ENCODE measurements at places on chromosomes 16 and 17.

GRCh38 chr17:7915179-7915610 is 894 bp downstream of the RNF227 start:
- peak; percentile 28 for DNase-seq

- DNase-seq, result no peak
These were observed 300.5 kb downstream of the CPPED1 start for GRCh38 chr16:12503191-12503590.

DNA sequence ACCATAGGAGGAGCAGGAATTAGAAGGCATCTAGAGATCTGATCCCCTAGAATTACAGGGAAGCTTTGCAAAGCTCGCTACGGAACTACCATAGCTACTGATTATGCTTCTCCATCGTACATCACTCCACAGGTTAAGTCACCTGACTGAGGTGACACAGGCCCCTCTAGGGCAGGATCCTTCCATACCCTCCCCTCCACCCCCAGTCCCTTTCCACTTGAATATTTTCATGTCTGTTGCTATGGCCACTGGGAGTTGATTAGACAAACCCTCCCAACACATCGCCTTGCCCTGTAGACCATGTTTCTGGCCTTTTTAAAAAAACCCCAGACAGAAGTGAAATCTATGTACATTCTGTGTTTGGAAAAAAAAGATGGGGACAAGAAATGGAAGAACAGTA is 287.1 kb downstream of the SOX9 start:
- DNase-seq, result no peak

DNA sequence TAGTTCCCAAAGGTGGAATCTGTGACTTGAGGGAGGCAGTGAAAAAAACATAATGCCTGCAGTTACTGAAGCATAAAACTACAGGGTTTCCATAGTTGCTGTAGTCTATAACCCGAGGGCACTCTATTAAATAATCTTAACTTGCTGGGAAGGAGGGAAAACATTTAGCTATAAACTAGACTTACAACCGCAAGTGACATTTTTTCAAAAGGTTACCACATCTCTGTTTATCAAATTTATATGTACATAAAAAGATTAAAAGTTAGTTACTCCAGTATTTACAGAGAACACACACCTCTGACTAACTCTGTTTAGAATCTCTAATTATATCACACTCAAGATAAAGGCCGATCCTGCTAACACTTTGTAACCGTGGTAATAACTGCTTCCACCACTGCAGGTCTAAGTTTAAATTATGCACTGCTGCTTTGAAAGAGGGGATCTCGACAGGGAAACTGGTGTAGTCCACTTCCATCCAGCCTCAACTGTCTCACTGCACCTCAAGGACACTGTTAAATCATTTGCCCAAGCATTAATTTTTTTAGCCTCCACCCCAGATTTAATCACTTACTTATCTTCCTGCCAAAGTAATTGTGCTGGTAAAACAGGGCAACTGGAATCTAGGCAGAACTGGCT is 14.6 kb downstream of the KCNJ16 start:
- no peak for DNase-seq

DNA sequence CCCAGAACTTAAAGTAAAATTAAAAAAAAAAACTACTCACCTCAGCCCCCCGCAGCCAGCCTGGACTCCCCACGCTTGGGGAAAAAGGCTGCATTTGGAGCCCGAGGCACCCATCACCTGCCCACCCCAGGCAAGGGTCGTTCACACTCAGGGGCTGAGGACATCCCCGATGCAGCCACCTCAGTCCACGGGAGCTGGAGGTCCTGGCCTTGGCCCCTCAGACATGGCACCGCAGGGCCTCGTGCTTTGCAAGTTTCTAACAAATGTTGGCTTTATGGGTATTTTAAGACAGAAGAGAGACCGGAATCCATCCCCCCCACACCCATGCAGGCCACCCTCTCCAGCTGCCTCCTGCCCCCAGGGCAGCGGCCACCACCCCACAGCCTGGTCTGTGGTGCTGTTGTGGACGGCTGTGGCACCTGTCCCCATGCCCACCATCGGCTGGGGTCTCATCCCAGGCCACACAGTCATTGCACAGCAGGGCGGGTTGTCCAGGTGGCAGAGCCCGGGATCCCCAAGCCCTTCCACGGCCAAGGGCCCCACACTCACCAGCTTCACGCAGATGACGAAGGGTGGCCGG is 116.4 kb upstream of the ZNF750 start:
- DNase-seq, result no peak

- DNase-seq, result peak; percentile 38
These were observed 53.0 kb downstream of the N4BP1 start for GRCh38 chr16:48556913-48557351.

DNA sequence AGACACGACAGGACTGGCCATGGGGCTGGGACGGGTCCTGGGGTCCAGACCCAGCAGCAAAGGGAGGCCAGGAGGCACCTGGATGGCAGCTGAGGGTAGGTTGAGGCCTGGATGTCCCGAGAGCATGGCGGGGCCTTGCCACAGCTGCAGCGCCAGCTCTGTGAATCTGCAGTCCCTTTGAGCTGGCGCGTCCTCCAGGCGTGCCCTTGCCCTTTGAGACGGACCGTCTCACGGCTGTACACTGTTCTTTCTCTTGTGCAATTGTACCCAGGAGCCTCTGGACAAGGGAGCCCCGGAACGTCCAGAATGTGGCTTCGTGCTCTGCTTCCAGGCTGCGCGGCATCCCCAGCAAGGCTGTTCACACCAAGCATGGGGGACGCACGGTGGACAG is 69.5 kb upstream of the CIBAR2 start:
- DNase-seq, result no peak

GRCh38 chr17:10429421-10430045 is 7.8 kb upstream of the MYH8 start:
- peak; percentile 14 for DNase-seq

GRCh38 chr16:959232-960040 is 11.3 kb downstream of the LMF1 start:
- no peak for DNase-seq

GRCh38 chr17:33192951-33193911 is 99.9 kb downstream of the ASIC2 start:
- no peak for DNase-seq

- DNase-seq, result no peak
These were observed 78.2 kb downstream of the AMFR start for GRCh38 chr16:56347166-56347565.

Data from GM03348 (cell line).